ENCODE measurements at places on chromosomes 2 and 18.
A peak's percentile ranks its signal among the peaks of the same experiment; 100 is the strongest.

DNA sequence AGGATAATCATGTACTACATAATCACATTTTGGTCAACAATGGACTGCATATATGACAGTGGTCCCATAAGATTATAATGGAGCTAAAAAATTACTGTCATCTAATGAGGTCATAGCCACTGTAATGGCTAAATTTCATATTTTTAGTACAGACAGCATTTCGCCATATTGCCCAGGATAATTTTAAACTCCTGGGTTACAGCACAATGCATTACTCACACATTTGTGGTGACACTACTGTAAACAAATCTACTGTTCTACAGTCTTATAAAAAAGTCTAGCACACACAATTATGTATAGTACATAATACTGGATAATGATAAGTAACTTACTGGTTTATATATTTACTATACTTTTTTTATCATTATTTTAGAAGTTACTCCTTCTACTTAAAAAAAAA lies 12.8 kb downstream of the EIF2AK2 start:
- no peak for DNase-seq

GRCh38 chr18:2970344-2970743 lies 42.6 kb downstream of the LPIN2 start:
- DNase-seq = no peak

- no peak for DNase-seq
Measured at GRCh38 chr2:216951171-216951570, 91.3 kb upstream of the TNP1 start.

DNA sequence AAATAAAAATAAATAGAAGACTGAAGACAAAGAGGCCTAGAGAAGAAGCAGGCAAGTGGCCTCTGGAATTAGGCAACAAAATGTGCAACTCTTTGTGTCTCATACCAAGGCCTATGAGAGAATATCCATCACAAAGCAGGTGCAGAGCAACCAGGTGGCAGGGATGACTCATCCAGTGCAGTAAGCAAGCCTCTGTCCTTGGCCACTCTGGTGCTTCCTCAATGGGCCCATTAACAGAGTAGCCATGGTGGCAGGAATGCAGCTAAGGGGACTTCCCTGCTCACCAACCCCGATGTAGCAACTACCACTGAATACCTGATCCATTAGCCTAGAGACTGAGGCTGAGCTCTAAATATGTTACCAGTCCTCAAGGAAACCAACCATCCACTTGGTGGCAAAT lies 11.0 kb upstream of the EPG5 start:
- no peak for DNase-seq

DNA sequence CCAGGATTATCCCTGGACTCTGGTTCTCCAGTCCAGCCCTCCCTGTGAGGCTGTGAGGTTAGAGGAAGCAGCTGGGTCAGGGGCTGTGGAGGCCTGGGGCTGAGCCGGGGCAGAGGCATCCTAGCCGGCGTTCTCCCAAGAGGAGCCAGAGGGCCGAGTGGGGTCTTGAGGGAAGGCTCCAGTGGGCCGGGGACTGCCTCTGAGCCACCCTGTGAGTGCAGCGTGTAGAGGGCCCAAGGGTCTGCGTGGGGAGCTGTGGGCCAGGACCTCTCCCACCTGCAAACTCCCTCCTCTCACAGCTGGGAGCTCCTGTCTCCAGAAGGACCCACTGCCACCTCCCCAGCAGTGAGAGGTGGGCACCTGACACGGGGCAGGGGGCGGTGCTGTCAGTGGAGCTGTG lies 41.0 kb downstream of the GLI2 start:
- no peak for DNase-seq

DNA sequence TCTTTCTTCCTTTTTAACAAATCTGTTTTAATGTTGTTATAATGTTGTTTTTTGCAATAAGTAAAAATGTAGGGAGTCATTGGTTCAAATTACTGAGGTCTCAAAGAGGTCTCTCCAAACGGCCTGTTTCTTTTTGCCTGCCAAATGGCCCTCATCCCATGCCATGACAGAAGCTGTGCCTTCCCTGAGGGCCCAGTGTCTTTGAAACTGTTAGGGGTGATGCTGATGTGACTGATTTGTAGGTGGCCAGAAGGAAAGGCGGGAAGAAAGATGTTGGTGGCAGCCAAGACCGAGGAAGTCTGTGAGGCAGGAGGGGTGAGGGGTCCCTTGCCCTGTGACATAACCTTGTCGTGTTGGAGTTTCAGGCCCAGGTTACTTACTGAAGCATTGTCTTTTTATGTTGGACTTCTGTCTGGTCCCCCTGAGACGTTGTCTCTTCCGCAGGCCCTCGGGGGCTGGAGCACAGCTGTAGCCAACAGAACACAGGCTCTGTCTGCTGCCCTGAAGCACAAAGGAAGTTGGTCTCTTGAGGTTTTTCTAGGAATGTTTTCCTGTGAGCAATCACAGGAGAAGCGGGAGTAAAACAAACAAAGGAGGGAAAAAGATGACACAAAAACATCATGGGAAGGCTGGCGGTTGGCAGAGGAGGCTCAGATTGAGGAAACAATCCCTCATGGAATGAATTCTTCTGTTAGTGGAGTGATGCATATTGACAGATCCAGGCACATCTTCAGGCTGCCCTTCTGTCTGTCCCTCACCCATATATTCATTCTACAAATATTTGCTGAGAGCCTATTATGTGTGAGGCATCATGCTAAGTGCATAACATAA lies 4.9 kb upstream of the ST3GAL5 start:
- peak; percentile 65 for DNase-seq
